ENCODE measurements at places on chromosomes 6 and 20.

GRCh38 chr20:40359131-40359912 is 329.7 kb downstream of the MAFB start:
- no peak for DNase-seq

DNA sequence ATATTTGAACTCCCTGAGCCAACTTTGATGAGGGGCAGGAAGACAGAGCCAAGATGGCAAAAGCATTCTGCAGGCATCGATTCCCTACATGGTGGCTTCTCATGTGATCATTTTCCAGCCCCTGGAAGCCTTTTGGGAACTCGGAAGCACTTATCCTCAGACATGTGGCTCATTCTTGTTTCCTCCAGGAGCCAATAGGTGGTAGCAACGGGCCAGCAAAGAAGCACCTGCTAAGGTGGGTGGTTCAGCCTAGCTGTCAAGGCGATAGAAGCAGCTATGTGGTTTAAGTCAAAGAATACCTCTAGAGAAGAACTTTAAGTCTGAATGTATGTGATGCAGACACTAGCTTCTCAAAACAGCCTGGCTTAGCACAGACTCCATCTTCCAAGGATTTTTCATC is 64.9 kb upstream of the PAX1 start:
- peak; percentile 12 for DNase-seq

DNA sequence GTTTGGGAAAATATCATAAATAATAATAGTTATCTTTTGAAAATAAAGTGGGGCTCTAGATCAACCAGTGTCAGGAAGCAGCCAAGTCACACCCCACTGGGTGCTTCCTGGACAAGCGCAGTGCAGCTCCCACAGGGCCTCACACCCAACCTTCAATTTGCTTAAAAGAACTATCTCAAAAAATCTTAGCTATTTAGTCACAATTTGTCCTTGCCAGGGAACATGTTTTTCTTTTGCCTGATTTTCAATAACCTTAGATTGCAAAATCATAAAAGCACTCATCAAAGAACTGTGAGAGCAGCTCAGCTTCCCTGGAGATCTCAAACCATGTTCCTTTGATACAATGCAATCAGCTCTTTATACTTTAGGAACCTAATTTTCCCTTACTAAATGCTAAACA is 1.6 kb upstream of the NCOA7 start:
- DNase-seq = no peak

GRCh38 chr6:10558565-10558964 is 37.4 kb downstream of the GCNT2 start:
- DNase-seq = no peak

DNA sequence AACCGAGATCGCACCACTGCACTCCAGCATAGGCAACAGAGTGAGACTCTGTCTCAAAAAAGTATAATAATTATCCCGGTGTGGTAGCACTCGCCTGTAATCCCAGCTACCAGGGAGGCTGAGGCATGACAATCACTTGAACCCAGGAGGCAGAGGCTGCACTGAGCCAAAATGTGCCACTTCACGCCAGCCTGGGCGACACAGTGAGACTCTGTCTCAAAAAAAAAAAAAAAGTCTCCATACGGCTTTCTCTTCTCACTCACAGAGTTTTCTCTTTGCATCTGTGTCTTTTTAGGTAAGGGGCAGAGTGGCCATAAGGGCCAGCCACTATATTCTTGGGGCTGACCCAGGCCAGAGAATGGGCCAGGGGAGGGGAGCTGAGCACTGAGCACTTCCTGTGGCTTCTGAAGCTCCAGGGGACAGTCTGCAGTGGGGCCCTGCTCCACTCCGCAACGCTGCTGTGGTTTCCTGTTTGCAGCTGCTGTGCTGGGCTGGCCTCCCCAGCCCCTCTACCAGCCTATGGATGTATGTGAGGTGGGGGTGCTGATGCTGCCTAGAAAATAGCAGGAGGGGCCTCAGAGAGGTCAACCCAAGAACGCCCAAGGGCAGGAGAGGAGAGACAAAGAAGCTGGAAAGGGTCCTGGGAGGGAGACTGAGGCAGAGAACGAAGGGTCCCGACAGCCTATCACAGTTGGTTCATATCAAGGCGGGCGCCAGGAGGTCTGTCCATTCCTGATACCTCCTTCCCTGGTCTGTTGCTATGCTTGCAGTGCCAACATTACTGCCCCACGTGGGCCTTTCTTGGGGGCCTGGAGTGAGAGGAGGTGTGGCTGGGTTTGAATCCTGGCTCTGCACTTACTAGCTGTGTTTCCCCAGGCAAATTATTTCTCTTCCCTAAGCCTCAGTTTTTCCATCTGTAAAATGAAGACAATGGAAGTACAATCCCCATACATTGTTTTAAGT is 16.0 kb downstream of the SLA2 start:
- peak; percentile 49 for DNase-seq

DNA sequence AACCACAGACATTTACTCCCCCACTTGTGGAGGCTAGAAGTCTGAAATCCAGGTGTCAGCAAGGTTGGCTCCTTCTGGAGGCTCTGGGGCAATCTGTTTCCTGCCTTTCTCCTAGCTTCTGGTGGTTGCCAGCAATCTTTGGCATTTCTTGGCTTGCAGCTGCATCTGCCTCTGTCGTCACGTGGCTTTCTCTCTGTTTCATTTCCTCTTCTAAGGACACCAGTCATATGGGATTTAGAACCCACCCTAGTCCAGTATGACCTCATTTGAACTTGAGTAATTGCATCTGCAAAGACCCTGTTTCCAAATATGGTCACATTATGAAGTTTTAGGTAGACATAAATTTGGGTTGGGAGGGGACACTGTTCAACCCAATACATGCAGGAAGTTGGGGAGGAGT is 56.2 kb upstream of the EPB41L1 start:
- DNase-seq = no peak

DNA sequence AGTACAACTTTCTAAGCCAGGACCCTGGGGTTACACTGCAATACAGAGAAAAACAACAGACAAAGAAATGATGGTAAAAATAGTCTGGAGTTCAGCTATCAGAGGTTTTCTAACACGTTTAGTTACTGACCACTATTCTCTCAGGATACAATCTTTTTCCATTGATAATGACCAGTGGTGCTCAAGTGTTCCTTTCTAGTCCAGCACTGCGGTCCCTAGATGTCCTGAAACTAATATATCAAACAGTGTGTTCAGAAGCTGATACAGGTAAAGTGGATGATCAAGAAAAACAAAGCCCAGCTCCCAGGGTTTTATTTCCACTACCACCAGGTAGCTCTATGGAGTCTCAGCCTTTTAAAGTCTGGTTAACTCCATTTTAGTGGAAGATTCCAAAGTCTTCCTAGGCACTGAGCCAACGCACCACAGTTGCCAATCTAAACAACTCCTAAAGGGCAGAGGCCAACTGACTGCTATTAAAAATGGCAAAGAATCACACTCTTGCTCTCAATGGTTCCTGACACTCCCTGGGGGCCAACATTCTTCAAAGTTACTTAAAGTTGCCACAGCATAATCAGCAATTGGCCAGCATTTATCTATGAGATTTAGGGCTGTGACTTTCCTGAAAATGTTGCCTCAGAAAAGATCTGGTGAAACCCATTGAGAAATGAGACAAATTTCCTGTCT is 38.2 kb downstream of the DZANK1 start:
- DNase-seq = no peak

DNA sequence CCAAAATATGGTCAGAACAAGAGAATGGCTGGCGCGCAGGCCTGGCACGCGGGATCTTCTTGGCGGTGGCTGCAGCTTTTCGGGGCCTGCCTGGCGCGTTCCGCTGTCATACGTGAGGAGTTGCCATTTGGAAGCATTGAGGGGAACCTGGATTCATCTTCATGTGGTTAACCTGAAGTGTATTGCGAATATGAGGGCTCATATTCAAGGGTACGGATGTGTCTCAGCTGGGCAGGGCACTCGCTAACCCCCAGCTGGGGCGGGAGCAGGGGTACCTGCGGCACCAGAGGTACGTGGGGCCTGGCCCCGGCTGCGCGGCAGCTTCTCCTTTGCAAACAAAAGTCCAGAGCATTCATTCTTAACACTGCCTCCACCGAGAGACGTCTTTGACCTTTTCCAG is 605.6 kb downstream of the QKI start:
- DNase-seq = no peak

GRCh38 chr6:68252632-68253031 is 382.4 kb upstream of the ADGRB3 start:
- DNase-seq = no peak

GRCh38 chr6:30007132-30007764 is 53.8 kb upstream of the POLR1H start:
- DNase-seq = peak; percentile 22

GRCh38 chr20:611047-611842 is 1.1 kb upstream of the TCF15 start:
- no peak for DNase-seq

GRCh38 chr6:19587238-19587942 is 249.8 kb upstream of the ID4 start:
- DNase-seq = no peak

DNA sequence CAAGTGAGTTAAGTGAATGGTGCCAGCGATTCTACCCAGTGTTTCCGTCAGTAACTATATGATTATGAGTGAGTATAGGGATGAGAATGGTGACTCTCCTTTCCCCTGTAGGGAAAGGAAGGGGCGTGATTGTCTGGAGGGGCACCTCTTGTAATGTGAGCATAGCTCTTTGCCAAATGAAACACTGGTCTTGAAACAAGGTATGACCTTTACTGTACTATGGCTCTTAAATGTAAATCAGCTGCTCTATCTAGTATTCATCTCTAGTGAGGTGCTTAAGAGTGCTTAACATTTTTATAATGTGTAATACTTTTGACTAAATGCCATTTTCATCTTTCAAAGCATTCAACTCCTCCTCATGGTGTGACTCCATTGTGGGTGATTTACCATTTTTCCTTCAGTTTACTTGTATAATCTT is 11.0 kb downstream of the PANK2 start:
- no peak for DNase-seq

- DNase-seq = no peak
Measured at GRCh38 chr6:88302769-88303225, 136.7 kb upstream of the CNR1 start.

DNA sequence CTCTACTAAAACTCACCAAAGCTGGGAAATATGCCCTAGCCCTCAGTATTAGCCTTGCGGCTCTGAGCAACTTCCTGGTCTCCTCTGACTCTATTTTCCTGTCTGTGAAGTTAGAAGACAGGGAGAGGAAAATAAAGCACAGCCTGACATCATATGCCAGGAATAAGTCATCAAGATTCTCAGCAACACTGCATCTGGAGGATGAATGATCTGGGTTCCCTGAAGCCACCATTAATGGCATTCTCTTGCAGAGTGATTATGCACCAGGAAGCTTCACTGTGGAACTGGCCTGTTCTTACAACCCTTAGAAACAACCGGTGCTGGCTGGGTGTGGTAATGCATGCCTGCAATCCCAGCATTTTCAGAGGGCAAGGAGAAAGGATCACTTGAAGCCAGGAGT is 12.4 kb downstream of the ADGRF5 start:
- DNase-seq = no peak

DNA sequence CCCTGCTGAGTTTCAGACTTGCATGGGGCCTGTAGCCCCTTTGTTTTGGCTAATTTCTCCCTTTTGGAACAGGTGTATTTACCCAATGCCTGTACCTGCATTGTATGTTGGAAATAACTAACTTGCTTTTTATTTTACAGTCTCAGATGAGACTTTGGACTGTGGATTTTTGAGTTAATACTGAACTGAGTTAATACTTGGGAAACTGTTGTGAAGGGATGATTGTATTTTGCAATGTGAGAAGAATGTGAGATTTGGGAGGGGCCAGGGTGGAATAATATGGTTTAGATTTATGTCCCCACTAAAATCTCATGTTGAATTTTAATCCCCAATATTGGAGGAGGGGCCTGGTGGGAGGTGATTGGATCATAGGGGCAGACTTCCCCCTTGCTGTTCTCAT is 99.1 kb upstream of the IRAK1BP1 start:
- DNase-seq = no peak

GRCh38 chr6:5595184-5595583 is 333.9 kb downstream of the FARS2 start:
- no peak for DNase-seq

- no peak for DNase-seq
Measured at GRCh38 chr6:168915242-168915641, 338.4 kb downstream of the THBS2 start.

DNA sequence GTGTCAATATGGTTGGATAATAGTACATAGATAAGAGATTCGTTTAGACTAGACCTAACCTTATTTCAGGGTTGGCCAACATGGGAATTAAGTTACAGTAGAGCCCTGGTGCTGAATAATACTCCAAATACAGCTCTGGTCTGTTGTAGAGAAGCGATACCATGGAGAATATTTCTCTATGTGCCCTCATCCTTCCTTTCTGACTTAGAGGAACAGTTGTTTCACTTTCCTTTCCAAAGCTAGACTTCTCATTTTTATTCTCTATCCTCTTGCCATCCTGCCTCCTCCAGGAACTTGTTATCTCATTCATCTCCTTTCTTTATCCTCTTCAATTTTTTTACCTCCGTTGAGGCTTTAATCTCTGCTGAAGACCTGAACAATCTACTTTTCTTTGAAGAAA is 68.9 kb downstream of the EDN1 start:
- DNase-seq = no peak

DNA sequence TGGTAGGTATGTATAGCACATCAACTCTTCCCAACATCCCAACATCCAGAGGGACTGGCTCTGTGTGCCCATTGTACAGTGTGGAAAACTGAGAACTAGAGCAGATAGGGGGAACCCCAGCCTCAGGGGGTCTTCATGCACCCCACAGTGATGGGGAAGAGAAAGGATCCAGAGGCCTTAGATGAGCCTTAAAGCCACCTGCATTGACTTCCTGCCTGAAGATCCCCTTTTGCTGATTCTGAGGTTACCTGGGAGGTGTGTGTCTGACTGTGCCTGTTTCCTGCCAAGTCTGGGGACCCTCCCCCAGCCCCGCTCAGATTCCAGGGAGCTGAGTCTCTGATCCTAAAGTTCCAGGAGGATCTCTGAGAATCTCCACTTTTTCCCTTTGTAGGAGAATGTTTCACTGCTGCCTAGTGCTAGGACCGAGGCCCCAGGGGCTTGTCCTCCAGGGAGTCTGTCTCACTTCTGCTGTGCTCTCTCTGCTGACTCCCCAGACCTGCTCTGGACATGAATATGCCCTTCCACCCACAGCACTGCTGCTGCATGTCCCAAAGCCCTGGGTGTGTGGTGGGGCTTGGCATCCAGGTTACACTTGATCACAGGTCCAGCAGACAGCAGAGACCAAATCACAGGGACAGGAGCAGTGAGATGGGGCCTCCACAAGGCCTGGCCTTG is 12.8 kb upstream of the PGC start:
- DNase-seq = no peak

GRCh38 chr6:1481286-1481685 is 91.9 kb downstream of the FOXF2 start:
- DNase-seq = no peak

DNA sequence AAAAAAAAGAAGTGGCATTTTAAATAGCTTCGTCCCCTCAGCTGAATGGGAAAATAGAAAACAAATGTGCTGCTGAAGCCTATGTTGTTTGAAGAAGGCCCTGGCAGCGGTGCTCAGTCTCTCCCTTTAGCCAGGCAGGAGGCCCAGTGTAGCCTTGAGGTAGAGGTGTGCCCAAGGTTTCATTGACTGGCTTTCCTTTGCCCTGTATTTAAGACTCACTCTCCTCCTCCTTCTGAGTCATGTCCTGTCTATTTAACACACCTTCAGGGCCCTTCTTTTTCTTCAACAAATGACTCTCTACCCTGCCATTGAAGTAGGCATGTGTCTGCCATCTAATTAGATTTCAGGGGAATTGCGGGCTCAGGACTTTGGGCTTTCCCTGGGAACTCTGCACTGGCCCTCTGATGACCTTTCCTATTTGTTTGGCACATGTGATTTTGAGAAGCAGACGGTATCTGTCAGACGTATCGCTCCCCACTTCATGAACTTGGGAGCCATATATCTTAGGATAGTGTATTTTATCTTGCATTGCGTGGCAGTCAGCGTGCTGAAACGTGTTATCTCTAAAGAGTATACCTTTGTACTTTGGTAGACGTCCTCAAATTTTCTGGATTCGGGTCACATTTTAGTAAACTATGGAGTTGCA is 4.3 kb downstream of the TJAP1 start:
- DNase-seq = no peak
